ENCODE measurements at places on chromosomes 6 and 20. TPM values are rescaled to one million over a fixed set of nuclear protein-coding genes. Genes with fewer than 3 reads are reported as not detected.

Gene KCNQ5
- total RNA-seq: 0.33 TPM

Gene TCF21
- total RNA-seq: not detected

Gene KLHDC3
- 91.4 TPM for total RNA-seq

DNA sequence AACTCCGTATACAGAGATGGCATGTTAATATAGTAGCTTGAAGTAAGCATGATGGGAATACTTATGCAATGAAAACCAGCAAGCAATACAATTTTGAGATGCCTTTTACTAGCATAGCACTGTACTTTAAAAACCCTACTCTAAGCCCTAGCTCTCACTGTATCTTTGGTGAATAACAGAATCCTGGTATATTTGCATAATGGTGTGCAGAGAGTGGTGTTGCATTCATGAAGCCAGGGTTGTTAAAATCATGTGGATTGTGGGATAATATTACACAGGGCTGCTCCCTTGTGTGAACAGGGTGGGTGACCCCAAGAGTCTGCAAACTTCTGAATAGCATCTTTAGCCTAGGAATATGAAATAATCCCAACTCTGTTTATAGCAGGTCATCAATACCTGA is 105.2 kb upstream of the BMP2 start:
- DNase-seq: no peak
- no peak overlapping the region for H3K4me3 ChIP-seq
- H3K27ac ChIP-seq: no peak overlapping the region
- H3K36me3 ChIP-seq: no peaks in the 10 kb centered on the region

- peak overlapping the region; percentile 100 for H3K4me3 ChIP-seq
- peaks cover 8% of the 10 kb centered on the region for H3K4me1 ChIP-seq
- no peaks in the 10 kb centered on the region for H3K36me3 ChIP-seq
- no peaks in the 10 kb centered on the region for H3K27me3 ChIP-seq
- DNase-seq: no peak
Observed at GRCh38 chr20:408843-409696, 971 bp downstream of the RBCK1 start.

DNA sequence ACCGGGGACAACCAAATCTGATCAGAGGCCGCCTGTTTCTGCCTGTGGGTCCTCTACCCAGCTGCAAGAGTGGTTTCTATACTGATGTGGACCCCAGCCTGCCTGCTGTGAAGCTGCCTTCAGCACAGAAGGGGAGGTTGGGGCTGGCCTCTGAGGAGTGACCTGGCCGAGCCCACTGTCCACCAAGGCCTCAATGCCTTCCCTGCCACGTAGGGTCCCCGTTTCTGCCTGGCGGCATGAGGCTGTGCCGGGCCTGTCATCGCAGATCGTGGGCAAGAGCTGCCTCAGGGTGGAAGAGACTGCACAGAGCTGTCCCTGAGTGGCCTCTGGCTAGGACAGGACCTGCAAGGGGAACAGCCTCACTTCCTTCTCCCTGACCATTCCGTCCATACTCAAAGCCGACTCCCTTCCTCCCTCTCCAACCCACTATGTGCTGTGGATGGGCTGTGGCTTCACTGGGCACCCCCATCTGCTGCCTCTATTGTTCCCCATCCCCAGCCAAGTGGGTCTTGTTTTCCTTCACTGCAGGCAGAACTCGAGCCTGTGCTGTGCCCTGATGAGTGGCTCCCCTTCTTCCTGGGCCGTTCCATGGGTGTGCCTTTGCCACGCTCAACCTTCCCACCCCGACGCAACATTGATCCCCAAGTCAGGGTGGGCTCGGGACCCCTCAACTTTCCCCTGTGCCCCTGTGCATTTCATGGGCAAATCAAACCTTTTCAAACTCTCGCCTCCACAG is 60.3 kb downstream of the ERMARD start:
- no peak overlapping the region for H3K27ac ChIP-seq
- H3K4me3 ChIP-seq: no peak overlapping the region
- no peaks in the 10 kb centered on the region for H3K27me3 ChIP-seq

- H3K36me3 ChIP-seq: no peaks in the 10 kb centered on the region
- no peak for DNase-seq
- no peaks in the 10 kb centered on the region for H3K4me1 ChIP-seq
- H3K27ac ChIP-seq: no peak overlapping the region
- H3K4me3 ChIP-seq: no peak overlapping the region
Observed at GRCh38 chr6:37523412-37523811, 23.7 kb upstream of the CCDC167 start.

GRCh38 chr6:113980937-113981554 is 10.1 kb upstream of the HDAC2 start:
- no peaks in the 10 kb centered on the region for H3K27me3 ChIP-seq
- DNase-seq: no peak
- no peak overlapping the region for H3K27ac ChIP-seq
- no peaks in the 10 kb centered on the region for H3K36me3 ChIP-seq
- H3K4me1 ChIP-seq: no peaks in the 10 kb centered on the region
- no peak overlapping the region for H3K4me3 ChIP-seq

GRCh38 chr20:51554538-51555165 is 12.1 kb upstream of the NFATC2 start:
- H3K27ac ChIP-seq: no peak overlapping the region
- H3K36me3 ChIP-seq: no peaks in the 10 kb centered on the region
- no peak for DNase-seq
- no peaks in the 10 kb centered on the region for H3K4me1 ChIP-seq
- no peak overlapping the region for H3K4me3 ChIP-seq

DNA sequence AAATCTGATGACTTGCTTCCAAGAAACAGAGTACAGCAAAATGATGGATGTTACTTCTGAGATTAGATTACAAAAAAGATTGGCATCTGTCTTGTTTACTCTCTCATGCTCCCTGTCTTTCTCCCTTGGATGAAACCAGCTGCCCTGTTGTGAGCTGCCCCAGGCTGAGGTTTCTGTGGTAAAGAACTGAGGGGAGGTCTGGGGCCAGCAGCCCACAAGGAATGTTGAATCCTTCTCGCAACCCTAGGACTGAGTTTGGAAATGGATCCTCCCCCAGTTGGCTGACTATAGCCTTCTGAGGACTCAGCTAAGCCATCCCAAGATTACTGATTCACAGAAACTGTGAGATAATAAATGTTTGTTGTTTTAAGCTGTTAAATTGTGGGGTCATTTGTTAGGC is 5.6 kb upstream of the HECA start:
- no peak for DNase-seq
- H3K36me3 ChIP-seq: no peaks in the 10 kb centered on the region
- no peak overlapping the region for H3K4me3 ChIP-seq
- H3K27me3 ChIP-seq: no peaks in the 10 kb centered on the region

DNA sequence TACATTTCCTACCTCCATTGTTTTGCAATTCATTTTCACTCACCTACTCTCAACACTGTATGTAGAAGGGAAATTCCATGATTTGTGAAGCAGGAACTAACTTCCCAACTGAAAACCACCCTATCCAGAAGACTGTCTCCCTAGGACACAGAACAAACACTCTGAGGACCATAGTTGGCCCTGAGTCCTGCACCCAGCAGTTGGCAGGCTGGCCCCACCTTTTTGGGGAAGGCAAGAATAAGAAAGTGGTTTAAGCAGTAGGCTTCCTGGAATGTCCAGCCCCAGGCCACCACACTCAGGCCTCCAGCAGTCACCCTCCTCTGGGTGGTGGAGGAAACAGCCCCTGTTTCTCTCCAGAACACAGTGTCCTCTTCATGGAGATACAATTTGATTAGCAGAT is 258.8 kb downstream of the ARHGAP18 start:
- H3K4me3 ChIP-seq: no peak overlapping the region
- DNase-seq: no peak
- no peak overlapping the region for H3K27ac ChIP-seq

DNA sequence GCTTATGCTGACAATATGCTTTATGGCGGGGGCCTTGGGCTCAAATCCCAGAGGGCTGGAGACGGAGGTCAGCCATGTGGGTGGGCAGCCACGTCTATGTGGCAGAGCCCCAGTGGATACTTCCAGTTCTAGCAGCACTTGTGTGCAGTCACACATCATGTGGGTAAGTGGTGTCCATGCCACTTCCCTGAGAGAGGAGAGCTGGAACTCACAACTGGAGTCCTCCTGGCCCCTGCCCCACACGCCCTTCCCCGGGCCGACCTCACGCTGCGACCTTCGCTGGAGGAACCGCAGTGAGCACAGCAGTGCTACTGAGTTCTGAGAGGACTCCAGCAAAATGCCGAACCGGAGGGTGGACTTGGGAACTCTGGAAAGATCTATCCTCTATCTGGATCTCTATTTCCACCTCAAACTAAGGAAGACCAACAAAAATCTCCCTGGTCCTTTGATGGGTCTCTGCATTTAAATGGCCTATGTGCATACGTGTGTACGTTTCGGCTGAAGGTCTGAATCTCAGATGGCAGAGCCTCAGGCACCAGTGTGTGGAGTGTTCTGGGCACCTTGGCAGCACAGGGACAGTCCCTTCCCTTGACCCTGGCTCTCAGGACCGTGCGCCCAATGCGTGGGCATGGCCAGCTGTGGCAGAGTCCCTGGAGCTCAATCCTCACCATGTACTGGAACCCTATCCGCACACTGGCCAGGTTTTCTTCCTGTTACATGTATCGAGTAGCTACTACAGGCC is 55.4 kb downstream of the GNAS-AS1 start:
- no peak overlapping the region for H3K4me3 ChIP-seq
- no peaks in the 10 kb centered on the region for H3K4me1 ChIP-seq
- no peak for DNase-seq
- no peaks in the 10 kb centered on the region for H3K36me3 ChIP-seq
- peaks cover 17% of the 10 kb centered on the region for H3K27me3 ChIP-seq

GRCh38 chr20:10260316-10260715 is 41.7 kb downstream of the SNAP25 start:
- H3K27me3 ChIP-seq: no peaks in the 10 kb centered on the region
- no peak overlapping the region for H3K4me3 ChIP-seq
- H3K4me1 ChIP-seq: no peaks in the 10 kb centered on the region
- H3K36me3 ChIP-seq: no peaks in the 10 kb centered on the region
- no peak for DNase-seq
